Activated naive CD8-positive, alpha-beta T cell treated with anti-CD3 and anti-CD28 coated beads for 36 hours (primary cell): ENCODE measurements at places on chromosomes 3 and 15. TPM values are rescaled to one million over a fixed set of nuclear protein-coding genes. Genes with fewer than 3 reads are reported as not detected.
A peak's percentile ranks its signal among the peaks of the same experiment; 100 is the strongest.

DNA sequence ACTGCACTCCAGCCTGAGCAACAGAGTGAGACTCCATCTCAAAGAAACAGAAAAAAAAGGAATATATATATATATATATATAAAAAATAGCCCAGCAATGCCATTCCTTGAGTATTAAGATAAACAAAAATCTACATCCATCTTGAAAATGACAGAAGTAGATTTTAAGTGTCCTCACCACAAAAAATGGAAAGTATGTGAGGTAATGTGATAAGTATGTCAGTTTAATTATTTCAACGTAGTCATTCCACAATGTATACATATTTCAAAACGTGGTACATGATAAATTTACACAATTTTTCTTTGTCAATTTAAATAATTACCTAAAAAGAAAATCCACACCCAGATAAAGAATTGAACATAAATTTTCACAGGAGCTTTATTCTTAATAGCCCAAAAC, 54.9 kb downstream of the HCN4 start:
- no peak overlapping the region for H3K4me3 ChIP-seq
- no peak overlapping the region for H3K27ac ChIP-seq
- no peaks in the 10 kb centered on the region for H3K36me3 ChIP-seq
- DNase-seq = no peak
- H3K4me1 ChIP-seq = no peaks in the 10 kb centered on the region
- peaks cover 23% of the 10 kb centered on the region for H3K27me3 ChIP-seq

Gene SKIL
- 15.6 TPM for total RNA-seq

Gene CP
- total RNA-seq = not detected

GRCh38 chr3:196063456-196063855, 18.4 kb downstream of the TFRC start:
- no peak overlapping the region for H3K4me3 ChIP-seq
- no peaks in the 10 kb centered on the region for H3K27me3 ChIP-seq
- no peak for DNase-seq
- H3K27ac ChIP-seq = peak overlapping the region; percentile 78
- H3K4me1 ChIP-seq = peaks cover 13% of the 10 kb centered on the region

- no peaks in the 10 kb centered on the region for H3K4me1 ChIP-seq
- H3K27me3 ChIP-seq = peaks cover 39% of the 10 kb centered on the region
- H3K4me3 ChIP-seq = no peak overlapping the region
- no peak overlapping the region for H3K27ac ChIP-seq
Measured at GRCh38 chr15:65414841-65415621, 7.7 kb downstream of the IGDCC4 start.

GRCh38 chr3:5813521-5813920, 626.0 kb downstream of the EDEM1 start:
- H3K4me3 ChIP-seq = no peak overlapping the region
- H3K27ac ChIP-seq = no peak overlapping the region

DNA sequence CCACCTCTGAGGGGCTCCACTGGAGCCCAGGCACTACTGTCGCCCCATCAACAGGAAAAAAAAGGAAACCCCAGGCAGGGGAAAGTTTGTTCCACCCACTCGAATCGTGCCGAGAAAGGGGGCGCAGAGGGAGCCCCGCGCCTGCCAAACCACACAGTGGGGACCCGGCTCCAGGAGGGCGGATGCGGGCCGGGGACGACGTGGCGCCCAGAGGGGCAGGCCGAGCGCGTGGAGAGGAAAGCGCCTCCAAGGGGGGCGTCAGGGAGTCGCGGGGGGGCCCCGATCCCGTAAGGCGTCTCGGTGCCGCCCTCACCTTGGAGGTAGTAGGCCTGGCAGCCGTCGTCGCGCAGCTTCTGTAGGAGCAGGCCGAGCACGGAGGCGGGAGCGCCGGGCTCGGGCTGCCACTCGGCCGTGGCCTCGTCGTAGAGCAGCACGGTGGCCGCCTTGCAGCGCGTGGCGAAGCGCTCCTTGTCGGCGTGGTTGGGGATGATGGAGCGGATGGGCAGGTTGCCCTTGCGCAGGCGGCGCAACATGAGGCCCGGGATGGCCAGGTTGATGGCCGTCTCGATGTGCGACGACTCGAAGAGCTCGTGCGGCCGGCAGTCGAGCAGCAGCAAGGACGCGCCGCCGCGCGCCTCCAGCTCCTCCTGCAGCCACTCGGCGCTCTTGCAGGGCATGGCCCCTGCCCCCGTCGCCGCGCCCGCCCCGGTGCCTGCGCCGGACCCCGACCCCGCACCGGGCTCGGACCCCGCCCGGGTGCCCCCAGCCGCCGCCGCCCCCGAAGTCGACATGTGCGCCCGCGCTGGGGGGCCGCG, 627 bp downstream of the DUSP7 start:
- H3K4me1 ChIP-seq = peaks cover 35% of the 10 kb centered on the region
- H3K36me3 ChIP-seq = peaks cover 13% of the 10 kb centered on the region
- peak overlapping the region; percentile 90 for H3K27ac ChIP-seq
- H3K27me3 ChIP-seq = no peaks in the 10 kb centered on the region
- peak overlapping the region; percentile 85 for H3K4me3 ChIP-seq
- peak; percentile 71 for DNase-seq

GRCh38 chr3:12750223-12750622, 8.8 kb downstream of the TMEM40 start:
- H3K36me3 ChIP-seq = no peaks in the 10 kb centered on the region
- H3K27ac ChIP-seq = peak overlapping the region; percentile 45
- DNase-seq = no peak
- peaks cover 10% of the 10 kb centered on the region for H3K27me3 ChIP-seq
- peaks cover 10% of the 10 kb centered on the region for H3K4me1 ChIP-seq
- H3K4me3 ChIP-seq = no peak overlapping the region

DNA sequence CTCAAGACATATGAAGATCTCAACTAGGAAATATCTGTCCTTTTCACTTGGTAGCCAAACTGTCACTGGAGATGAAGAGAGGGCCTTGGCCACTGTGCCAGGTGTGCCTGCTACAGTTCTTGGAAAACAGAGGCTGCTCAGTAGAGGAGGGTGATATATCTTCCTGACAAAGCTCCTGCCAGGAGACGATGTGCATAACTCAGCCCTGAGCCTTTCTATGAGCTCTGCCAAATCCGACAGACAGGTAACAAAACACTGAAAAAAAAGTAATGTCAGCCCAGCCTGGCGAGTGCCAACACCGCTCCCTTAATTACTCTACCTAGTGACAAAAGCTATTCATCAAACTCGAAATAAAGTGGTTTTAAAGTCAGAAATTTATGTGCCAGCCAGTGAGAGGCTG, 123.2 kb downstream of the MFSD1 start:
- no peak overlapping the region for H3K4me3 ChIP-seq
- no peaks in the 10 kb centered on the region for H3K36me3 ChIP-seq
- H3K27ac ChIP-seq = no peak overlapping the region
- no peak for DNase-seq
- peaks cover 4% of the 10 kb centered on the region for H3K4me1 ChIP-seq
- H3K27me3 ChIP-seq = no peaks in the 10 kb centered on the region

Gene CCR5
- total RNA-seq = 0.21 TPM

DNA sequence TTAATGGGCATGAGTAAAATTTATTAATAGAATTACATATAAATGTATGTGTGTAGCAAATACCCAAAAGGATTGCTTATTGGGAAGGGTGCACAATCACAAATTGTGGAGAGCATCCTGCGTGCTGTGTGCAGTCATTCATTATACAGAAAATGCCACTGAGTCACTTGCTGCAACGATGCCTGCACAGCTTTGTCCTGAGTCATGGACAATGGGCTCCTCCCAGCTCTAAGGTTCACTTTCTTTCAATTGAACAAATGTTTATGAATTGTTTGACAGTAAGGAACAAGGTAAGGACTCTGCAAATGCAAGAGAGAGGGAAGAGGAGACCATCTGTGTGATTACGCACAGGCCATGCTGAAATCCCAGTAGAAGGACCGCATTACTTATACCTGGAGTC, 18.7 kb downstream of the CFAP161 start:
- no peaks in the 10 kb centered on the region for H3K36me3 ChIP-seq
- no peak overlapping the region for H3K27ac ChIP-seq
- no peak overlapping the region for H3K4me3 ChIP-seq
- peaks cover 4% of the 10 kb centered on the region for H3K4me1 ChIP-seq
- no peak for DNase-seq
- no peaks in the 10 kb centered on the region for H3K27me3 ChIP-seq

GRCh38 chr3:69784954-69785514, 45.8 kb downstream of the MITF start:
- no peak overlapping the region for H3K4me3 ChIP-seq
- no peak overlapping the region for H3K27ac ChIP-seq
- peaks cover 9% of the 10 kb centered on the region for H3K27me3 ChIP-seq
- no peaks in the 10 kb centered on the region for H3K4me1 ChIP-seq
- H3K36me3 ChIP-seq = no peaks in the 10 kb centered on the region

Gene MCF2L2
- total RNA-seq = 1.9 TPM

DNA sequence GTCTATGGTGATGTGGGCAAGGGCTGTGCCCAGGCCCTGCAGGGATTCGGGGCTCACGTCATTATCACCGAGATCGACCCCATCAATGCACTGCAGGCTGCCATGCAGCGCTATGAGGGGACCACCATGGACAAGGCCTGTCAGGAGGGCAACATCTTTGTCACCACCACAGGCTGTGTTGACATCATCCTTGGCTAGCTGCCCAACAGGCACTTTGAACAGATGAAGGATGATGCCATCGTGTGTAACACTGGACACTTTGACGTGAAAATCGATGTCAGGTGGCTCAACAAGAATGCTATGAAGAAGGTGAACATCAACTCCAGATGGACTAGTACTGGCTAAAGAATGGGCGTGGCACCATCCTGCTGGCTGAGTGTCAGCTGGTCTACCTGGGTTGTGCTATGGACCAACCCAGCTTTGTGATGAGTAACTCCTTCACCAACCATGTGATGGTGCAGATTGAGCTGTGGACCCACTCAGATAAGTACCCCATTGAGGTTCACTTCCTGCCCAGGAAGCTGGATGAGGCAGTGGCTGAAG, 6.1 kb upstream of the USP8 start:
- no peak overlapping the region for H3K27ac ChIP-seq
- H3K4me1 ChIP-seq = no peaks in the 10 kb centered on the region
- no peak for DNase-seq

DNA sequence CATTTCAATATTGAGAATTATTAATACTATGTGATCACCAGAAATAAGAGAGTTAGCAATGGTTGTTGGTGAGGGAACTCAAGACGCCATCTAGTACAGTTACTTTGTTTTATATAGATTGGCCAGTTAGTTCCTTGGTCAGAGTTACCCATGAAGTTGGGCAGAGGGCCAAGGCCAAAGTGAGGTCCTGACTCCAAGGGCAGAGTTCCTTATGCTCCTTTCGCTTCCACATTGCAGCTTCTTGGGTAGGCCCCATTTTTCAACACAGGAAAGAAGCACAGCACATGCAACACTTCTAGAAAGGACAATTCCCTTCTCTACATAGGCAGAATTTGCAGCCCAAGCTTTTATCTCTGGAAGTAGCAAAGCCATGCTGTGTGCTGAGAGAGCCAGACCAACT, 178.6 kb downstream of the KCNAB1 start:
- no peak overlapping the region for H3K27ac ChIP-seq
- no peak for DNase-seq
- H3K36me3 ChIP-seq = no peaks in the 10 kb centered on the region

Gene TM4SF4
- total RNA-seq = not detected

- no peaks in the 10 kb centered on the region for H3K27me3 ChIP-seq
- no peaks in the 10 kb centered on the region for H3K36me3 ChIP-seq
- no peaks in the 10 kb centered on the region for H3K4me1 ChIP-seq
- no peak for DNase-seq
Measured at GRCh38 chr3:97388774-97389173, 375.8 kb upstream of the ARL6 start.

Gene DGKG
- total RNA-seq = 0.14 TPM

GRCh38 chr15:82184776-82185175, 77.8 kb downstream of the EFL1 start:
- DNase-seq = no peak
- no peaks in the 10 kb centered on the region for H3K4me1 ChIP-seq
- no peak overlapping the region for H3K4me3 ChIP-seq
- no peak overlapping the region for H3K27ac ChIP-seq

DNA sequence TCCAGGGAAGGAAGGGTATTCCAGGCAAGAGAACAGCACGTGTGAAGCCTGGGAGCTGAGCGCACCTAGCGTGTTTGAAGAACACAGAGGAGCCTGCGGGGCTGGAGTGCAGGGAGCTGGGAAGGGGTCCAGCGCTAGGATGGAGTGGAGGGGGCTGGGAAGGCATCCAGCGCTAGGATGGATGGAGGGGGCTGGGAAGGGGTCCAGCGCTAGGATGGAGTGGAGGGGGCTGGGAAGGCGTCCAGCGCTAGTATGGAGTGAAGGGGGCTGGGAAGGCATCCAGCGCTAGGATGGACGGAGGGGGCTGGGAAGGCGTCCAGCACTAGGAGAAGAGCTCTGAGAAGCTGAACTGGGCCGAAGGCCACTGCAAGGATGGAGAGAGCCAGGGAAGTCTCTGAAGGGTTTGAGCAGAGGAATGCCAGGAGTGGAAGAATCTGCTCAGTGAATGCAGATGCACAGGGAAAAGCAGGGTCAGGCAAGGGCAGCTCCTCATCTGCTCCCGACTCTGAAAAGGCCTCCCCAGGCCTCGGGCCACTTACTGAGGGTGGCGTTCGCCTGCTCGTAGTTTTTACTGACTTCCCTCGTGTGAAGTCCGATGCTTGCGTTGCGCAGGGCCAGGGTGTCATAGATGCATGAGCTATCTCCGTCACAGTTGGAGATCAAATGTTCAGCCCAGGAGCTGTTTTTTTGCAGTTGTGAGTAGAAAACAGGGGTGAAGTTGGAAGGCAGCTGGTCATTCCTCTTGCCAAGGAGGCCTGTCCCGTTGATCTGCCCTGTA, 39.8 kb downstream of the MUC20 start:
- DNase-seq = no peak
- no peaks in the 10 kb centered on the region for H3K36me3 ChIP-seq
- peaks cover 7% of the 10 kb centered on the region for H3K4me1 ChIP-seq
- no peak overlapping the region for H3K4me3 ChIP-seq

Gene SEMA6D
- total RNA-seq = not detected

DNA sequence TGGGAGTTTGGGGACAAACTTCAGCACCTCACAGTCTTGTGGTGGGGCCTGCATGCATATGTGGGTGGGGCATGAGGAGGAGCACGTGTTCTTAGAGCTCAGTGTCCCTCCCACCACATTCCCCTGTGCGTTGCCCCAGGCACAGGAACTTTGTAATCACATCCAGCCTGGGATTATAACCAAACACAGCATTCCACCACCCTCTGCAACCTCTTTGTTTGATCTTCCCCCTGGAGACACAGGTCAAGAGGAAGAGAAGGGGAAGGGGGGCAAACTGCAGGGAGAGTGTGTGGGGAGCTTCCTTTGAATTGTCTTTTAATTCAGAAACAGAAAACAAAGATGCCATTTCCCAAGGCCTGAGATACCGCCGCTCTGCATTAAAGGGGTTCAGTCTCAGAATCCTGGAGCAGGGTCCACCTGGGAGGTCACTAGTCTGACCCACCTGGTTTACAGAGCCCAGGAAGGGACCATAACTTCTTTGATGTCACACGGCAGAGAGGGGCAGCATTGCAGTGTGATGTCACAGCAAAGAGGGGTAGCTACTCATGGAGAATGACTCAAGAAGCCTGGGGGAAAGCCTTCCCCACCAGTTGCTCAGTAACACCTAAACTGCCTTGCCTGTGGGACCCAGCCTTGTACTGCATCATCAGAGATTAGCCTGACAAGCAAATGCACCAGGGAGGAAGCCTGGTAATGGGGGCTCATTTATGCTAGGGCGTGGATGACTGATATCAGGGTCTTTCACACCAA, 106.3 kb upstream of the RNU6-1 start:
- no peak for DNase-seq
- peak overlapping the region; percentile 19 for H3K4me3 ChIP-seq

Gene C2CD4A
- total RNA-seq = 0.20 TPM

GRCh38 chr15:89034305-89034704, 54.0 kb upstream of the ABHD2 start:
- H3K27me3 ChIP-seq = peaks cover 11% of the 10 kb centered on the region
- no peaks in the 10 kb centered on the region for H3K36me3 ChIP-seq
- DNase-seq = no peak

Gene SERPINI1
- total RNA-seq = 1.2 TPM
